ENCODE measurements at places on chromosomes 6 and 20.

- no peak for DNase-seq
Observed at GRCh38 chr6:33945931-33946330, 142.1 kb upstream of the MLN start.

DNA sequence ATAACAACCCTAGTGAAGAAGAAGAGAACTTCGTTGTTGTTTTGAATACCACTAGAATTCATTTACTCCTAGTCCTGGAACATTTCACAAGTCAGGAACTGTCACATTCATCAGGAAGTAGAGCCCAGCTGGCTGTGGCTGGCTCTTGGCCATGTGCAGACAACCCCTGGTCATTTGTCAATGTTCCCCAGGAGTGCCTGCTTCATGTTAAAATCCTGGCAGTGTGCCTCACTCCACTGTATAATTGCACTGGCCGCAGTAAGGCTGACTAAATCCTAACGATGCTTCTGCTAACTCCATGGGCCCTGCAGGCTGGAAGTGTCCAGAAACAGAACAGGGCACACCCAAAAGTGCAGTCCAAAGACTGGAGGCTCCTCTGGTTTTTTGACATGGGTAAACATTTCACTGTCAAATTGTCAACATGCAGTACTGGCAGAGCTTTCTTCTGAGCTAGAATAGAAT lies 41.5 kb upstream of the ADGRF1 start:
- DNase-seq: no peak

- no peak for DNase-seq
Observed at GRCh38 chr6:141134723-141135122, 998.0 kb upstream of the GJE1 start.

DNA sequence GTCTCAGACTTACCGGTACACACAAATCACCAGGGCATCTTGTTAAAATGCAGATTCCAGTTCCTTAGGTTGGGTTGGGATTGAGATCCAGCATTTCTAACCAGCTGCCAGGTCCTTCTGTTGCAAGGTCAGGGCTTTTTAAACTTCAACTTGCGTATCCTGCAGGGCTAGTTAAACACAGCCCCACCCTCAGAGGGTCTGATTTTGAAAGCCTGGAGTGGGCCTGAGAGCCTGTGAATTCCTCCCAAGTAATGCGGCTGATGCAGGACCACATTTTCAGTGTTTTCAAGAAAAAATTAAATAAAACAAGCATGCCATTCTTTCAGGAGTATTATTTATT lies 65.3 kb downstream of the MKKS start:
- no peak for DNase-seq

DNA sequence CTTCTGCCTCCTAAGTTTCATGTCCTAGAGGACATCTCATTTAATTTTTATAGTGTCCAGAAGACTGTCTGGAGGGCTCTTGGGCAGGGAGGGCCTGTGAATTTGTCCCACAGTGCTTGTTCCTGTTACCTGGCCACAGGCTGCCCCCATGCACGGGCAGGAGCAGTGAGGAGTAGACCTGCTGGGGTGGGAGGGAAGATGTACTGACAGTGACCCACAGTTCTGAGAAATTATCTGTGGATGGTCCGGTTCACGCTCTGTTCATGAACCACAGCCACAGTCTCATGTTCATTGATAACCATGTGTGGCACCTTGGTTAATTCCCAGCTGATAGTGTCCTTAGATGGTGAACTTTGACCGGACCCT lies 18.8 kb upstream of the ZNF831 start:
- DNase-seq: no peak

- DNase-seq: no peak
Observed at GRCh38 chr6:11952316-11952715, 59.8 kb upstream of the HIVEP1 start.

DNA sequence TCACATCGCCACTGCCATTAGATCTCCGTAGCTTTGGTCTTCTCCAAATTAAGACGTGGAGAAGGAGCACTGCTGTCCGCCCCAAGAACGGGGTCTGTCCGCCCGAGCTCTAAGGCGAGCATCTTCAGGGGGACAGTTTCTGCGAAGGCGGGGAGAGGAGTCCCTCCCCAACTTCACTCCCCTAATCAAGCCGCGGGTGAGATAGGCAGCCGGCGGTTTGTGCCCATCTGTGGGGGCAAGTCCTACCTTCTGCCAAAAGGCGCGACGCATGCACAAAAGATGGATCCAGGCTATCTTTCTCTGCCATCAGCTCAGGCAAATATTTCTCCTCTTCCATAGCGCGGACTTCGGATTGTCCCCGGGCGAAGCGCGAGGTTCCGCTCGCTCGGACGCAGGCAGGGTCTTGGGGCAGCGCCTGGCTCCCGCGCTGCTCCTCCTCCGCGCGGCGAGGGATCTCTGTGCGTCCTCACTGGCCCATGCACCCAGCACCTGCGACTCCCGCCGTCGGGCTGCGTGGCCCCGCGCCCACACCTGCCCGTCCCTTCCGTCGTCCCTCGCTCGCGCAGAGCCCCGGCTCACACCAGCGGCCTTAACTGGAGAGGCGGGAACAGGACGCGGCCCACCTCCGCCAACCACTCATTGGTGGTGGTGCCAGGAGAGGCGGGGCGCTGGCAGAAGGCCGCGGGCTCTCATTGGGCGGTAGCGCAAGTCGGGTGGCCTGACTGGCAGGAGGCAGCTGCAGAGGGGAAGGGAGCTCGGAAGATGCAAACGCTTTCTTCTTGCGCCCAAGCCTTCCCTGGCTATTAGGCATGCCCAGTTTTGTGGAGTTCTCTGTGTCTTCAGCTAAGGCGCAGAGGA lies at the start of gene KHDRBS2:
Gene KHDRBS2, minus strand, starts transcription at position 614 of the 858 bp plus-strand sequence.
- DNase-seq: no peak

GRCh38 chr6:31725502-31726350 lies 2.6 kb downstream of the MPIG6B start:
- no peak for DNase-seq

DNA sequence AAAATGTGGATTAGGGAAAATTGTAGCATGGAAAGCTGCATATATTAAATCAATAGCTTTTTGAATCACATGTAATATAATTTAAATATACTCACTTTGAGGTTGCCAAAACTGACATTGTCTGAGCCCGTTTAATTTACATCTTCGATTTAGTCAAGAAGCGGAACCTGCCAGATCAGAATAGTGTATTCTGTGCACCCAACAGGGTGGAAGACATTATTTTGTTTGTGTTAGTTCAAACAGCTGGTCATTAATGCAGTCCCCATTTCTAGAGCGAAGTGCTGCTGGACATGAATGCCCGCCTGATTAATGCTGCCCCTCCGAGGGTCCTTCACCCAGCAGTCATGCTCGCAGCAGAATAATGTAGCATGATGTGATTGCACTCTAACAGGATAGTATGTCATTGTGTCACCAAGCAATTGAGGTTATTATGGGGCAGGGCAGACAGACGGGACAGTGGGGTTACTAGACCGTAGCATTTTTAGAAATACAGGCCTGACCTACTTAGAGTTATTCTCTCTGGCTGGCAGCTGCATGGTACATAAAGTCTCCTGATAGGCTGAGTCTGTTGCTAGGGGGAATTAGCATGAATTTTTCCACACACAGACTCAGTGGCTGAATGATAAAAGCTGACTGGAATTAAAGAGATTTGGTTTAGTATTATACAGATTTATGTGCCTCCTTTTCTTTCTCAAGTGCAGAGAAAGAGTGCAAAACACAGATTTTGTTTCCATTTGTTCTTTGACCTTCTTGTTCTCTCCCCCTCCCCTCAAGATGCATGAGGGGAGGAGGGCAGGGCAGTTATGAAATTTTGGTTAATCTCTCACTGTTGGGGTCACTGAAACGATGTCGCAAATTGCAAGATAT lies 147.1 kb downstream of the PRL start:
- DNase-seq: no peak

GRCh38 chr6:53834132-53834531 lies 39.3 kb downstream of the LRRC1 start:
- no peak for DNase-seq

GRCh38 chr6:149474108-149474935 lies 10.5 kb downstream of the ZC3H12D start:
- no peak for DNase-seq

GRCh38 chr20:37299718-37300528 lies 10.5 kb downstream of the MANBAL start:
- no peak for DNase-seq

- DNase-seq: no peak
Observed at GRCh38 chr6:29892696-29893095, 49.6 kb upstream of the HLA-A start.

DNA sequence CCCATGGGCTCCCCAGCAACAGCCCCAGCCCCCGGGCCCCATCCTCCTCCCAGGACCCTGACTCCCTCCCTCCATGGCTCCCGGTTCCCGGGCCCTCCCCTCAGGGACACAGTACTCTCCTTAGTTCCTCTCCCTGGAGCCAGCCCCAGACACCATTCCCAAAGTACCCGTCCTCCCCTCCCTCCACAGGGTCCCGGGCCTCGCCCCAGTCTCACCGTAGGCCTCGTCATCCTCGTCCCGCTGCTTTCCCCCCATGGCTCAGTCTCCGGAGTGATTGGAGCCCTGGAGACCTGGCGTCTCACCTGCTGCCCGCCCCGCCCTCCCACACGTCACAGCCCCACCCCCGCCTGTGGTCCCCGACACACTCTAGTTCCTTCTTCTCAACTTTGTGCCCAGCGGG lies at the start of gene SLC44A4:
Gene SLC44A4, minus strand, starts transcription at position 272 of the 400 bp plus-strand sequence. Its CDS starts 17 bp downstream, at position 255.
- DNase-seq: no peak

- DNase-seq: no peak
Observed at GRCh38 chr6:44036196-44036595, 91.1 kb downstream of the MRPL14 start.

DNA sequence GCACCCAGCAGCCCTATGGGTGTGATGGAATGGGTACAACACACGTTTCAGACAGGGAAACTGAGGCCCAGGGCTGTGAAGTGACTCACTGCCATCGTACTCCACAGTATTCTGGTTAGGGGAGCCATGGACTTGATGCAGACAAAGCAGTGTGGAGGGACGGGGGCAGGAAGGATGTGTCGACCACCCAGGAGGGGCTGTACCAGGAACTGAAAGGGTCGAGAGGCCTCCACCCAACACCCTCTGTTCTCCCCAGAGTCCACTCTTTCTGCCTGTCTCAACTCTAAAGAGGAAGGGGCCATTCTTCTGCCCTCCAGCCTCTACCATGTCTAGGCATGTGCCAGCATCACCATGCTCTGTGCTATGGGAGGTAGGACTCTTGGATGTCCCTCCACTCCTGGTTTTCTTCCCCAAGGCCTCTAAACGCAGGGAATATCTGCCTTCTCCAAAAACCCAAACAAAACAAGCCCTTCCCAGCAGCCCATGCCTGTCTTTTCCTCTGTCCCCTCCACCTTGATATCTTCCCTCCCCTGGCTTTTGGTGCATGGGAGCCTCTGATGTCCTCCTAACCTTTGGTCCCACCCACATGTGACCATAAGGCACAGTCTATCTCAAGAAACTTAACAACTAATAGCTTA lies 7.4 kb downstream of the SLC22A1 start:
- no peak for DNase-seq

GRCh38 chr6:31681135-31681671 lies 336 bp upstream of the LY6G5C start:
- peak; percentile 13 for DNase-seq

DNA sequence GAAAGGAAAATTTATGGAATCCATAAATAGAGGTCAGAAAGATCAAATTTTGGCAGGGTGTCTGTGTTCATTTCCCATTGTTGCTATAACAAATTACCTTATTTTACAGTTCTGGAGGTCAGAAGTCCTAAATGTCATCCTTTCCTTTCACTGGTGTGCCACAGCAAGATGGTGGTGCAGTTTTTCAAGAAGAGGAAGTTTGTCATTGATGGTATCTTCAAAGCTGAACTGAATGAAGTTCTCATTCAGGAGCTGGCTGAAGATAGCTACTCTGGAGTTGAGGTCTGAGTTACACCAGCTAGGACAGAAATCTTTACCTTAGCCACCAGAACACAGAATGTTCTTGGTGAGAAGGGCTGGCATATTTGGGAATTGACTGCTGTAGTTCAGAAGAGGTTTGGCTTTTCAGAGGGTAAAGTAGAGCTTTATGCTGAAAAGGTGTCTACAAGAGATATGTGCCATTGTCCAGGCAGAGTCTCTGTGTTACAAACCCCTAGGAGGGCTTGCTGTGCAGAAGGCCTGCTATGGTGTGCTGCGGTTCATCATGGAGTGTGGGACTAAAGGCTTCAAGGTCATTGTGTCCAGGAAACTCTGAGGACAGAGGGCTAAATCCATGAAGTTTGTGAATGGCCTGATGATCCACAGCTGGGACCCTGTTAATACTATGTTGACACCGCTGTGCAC lies 7.2 kb upstream of the CCNC start:
- no peak for DNase-seq

- no peak for DNase-seq
Observed at GRCh38 chr20:19875376-19876221, 117.5 kb downstream of the RIN2 start.

DNA sequence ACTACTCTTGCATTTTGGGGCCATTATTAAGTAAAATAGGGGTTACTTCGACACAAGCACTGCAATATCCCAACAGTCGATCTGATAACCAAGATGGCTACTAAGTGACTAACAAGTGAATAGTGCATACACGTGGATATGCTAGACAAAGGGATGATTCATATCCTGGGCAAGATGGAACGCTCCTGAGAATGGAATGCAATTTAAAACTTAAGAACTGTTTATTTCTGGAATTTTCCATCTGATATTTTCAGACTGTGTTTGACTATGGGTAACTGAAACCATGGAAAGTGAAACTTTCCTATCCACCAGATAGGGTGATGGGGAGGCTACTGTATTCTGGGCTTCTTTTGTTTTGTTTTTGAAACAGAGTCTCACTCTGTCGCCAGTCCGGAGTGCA lies 66.5 kb downstream of the ILRUN start:
- DNase-seq: no peak

DNA sequence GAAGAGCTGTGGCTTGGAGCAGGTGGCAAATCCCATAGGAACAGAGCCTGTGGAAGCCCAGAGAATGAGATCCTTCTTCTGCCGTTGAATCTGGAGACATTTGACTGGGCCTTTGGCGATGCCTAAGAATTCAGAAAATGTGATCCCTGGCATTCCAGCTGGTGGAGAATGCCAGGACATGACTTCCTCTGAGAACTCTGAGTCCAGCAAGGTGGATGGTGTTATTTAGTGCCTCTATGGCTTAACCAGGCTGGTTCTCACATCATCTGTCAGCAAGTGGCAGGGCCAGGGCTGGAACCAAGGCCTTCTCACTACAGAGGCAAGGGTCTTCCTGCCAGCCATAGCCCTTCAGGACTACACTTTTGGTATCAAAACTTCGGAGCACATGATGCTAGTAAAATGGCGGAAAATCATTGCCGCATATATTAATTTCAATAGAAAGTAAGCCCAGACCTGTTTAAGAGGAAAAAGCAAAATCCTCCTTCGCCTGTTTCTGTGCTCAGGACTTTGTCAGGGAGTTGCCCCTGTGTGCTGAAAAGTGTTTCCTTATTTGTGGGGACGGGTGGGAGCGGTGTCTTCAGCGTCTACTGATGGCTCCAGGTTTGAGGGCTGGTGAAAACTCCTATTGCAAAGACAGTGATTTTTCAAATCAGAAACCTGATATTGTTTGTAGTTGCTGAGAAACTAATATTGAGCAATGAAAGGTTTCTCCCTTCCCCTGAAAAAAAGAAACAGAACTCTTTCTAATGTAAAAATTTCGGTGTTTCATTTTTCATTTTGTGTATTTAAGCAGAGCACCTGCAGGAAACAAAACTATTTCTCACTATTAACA lies 23.9 kb downstream of the DUSP22 start:
- DNase-seq: no peak

All from activated CD4-positive, CD25-positive, alpha-beta regulatory T cell treated with anti-CD3 and anti-CD28 coated beads, Interleukin-2, amount 50 U/mL, for 16 hours (primary cell).